Heart left ventricle (tissue), 16 donors: ENCODE measurements at places on chromosomes 7 and 10. TPM values are rescaled to one million over a fixed set of nuclear protein-coding genes. Genes with fewer than 3 reads are reported as not detected.

DNA sequence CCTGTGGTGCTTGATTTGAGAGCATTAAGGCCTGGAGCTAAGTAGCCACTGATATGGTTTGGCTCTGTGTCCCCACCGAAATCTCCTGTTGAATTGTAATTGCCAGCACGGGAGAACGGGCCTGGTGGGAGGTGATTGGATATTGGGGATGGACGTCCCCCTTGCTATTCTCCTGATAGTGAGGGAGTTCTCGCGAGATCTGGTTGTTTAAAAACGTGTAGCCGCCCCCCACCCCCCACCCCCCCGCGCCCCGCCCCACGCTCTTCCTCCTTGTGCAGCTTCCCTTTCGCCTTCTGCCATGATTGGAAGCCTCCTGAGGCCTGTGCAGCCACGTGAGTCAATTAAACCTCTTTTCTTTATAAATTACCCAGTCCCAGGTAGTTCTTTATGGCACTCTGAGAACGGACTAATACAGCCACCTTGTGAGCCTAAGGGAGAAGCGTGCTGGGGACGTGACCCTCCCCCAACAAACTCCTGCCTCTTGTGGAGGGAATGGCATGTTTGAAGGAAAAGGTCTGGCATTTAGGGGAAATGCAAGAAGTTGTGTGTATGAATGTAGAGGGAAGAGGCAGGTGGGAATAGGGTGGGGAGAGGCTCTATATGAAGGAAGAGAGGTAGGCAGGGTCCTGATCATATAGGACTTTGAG, 118.0 kb upstream of the KMT2C start:
- H3K4me3 ChIP-seq: no peak overlapping the region
- no peaks in the 10 kb centered on the region for H3K4me1 ChIP-seq
- no peaks in the 10 kb centered on the region for H3K36me3 ChIP-seq
- no peak overlapping the region for H3K27ac ChIP-seq

GRCh38 chr7:55475855-55476803, 96.2 kb downstream of the VOPP1 start:
- H3K27ac ChIP-seq: no peak overlapping the region
- H3K27me3 ChIP-seq: no peaks in the 10 kb centered on the region
- peaks cover 21% of the 10 kb centered on the region for H3K36me3 ChIP-seq
- DNase-seq: no peak
- no peak overlapping the region for H3K4me3 ChIP-seq

- H3K27ac ChIP-seq: no peak overlapping the region
- DNase-seq: no peak
- H3K4me3 ChIP-seq: no peak overlapping the region
- peaks cover 7% of the 10 kb centered on the region for H3K27me3 ChIP-seq
Measured at GRCh38 chr7:70597066-70597465, 534.9 kb upstream of the GALNT17 start.

GRCh38 chr7:2477447-2478398, 1.5 kb upstream of the GRIFIN start:
- H3K27me3 ChIP-seq: peaks cover 29% of the 10 kb centered on the region
- peaks cover 31% of the 10 kb centered on the region for H3K4me1 ChIP-seq

- no peak for DNase-seq
- no peaks in the 10 kb centered on the region for H3K36me3 ChIP-seq
- no peak overlapping the region for H3K4me3 ChIP-seq
- no peaks in the 10 kb centered on the region for H3K4me1 ChIP-seq
- no peaks in the 10 kb centered on the region for H3K27me3 ChIP-seq
- H3K27ac ChIP-seq: peak overlapping the region; percentile 22
Measured at GRCh38 chr7:15801551-15801950, 115.1 kb upstream of the MEOX2 start.

The ZNRF2 gene
- total RNA-seq: 9.2 TPM
